GM04504 (cell line): ENCODE measurements at places on chromosomes 6 and 20.

- DNase-seq, result no peak
These were observed 6.9 kb upstream of the POM121L2 start for GRCh38 chr6:27318973-27319372.

DNA sequence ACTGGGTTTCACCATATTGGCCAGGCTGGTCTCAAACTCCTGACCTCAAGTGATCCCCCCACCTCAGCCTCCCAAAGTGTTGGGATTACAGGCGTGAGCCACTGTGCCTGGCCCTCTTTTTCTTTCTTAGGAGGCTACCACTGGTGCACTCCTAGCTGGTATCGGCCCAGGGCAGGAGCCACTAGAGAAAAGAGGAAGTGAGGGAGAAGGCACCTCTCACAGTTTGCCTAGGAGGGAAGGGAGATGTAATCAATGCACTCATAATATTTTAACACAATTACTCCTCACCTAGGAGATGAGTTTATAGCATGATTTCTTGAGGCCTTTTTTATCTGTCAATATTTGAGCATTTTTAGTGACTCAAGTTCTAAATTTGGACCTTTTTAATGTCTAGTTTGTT, 189.0 kb upstream of the SOX4 start:
- no peak for DNase-seq

DNA sequence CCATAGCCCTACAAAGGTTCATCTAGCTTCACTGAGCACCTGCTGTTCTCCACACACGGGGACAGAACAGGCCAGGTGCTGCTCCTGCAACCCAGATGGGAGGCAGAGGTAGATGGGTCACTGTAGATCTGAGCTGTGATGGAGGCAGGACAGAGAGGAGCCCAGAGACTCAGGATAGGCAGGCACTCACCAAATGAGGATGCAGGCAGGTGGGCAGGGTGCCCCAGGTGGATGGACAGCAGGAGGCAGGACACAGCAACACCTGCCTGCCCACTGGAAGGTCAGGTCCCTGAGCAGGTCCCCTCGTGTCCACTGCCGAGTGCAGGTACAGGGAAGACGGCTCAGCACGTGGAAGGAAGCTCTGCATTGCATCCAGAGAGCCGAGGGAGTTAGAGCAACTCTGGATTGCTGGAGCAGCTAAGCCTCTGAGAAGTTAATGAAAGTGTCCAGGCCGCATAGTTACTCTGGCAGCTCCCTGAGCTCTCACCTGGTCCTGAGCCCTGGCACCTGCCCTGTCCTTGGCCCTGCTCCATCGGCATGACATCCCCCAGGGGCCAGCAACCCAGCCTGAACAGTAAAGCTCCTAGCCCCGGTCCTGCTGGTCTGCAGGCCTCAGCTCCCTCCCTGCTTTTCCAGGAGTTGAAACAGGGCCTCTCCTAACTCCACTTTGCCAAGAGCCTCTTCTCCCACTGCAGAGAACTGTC, 4.9 kb upstream of the YTHDF1 start:
- no peak for DNase-seq

GRCh38 chr6:164911873-164912580, 397.4 kb downstream of the C6orf118 start:
- DNase-seq, result no peak

DNA sequence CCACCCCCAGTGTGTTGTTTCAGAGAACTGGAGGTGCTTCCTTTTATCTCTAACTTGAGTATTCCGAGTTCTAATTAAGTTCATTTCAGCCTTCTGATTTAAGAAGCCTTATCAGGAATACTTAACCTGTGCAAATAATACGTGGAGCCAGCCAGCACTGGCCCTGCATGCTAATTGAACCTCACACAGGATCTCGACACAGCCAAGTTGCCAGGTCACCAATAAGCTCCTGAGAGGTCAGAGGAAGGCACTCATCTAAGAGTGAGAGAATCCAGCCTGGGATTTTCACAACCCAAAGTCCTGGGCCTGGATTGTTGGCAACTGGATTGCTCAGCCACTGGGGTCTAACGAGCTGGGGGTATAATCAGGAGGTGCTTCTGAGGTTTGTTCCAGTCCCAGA, 157.7 kb upstream of the LRFN2 start:
- no peak for DNase-seq

DNA sequence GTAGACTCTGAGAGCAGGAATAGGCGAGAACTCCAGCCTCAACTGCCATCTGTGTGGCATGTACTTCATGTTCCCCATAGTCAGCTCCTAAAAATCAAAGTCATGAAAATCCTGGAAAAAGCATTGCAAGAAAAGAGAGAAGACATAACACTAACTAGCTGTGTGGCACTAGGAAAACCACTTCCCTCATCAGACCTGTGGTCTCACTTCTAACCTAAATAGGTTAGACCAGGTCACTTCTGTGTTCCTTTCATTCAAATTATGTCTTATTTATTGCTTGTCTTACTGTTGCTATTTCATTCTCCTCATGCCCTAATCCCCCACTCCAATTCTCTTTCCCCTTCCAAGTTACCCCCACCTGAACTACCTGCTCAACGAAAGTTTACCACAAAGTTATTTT, 70.2 kb downstream of the TNFRSF21 start:
- no peak for DNase-seq

DNA sequence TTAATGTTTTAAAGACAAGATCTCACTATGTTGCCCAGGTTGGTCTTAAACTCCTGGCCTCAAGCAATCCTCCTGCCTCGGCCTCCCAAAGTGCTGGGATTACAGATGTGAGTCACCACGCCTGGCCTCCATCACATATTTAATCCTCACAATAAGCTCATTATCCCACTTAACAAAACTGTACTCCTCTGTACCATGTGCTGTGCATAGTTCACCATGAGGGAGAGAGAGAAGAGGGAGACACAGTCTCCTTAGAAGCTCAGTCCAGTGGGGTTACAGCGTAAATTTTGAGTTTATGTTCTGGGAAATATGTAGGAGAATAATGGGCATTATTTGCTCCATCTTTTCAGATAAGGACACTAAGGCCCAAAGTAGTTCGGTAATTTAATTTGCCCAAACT, 7.9 kb upstream of the CPNE5 start:
- DNase-seq, result no peak

DNA sequence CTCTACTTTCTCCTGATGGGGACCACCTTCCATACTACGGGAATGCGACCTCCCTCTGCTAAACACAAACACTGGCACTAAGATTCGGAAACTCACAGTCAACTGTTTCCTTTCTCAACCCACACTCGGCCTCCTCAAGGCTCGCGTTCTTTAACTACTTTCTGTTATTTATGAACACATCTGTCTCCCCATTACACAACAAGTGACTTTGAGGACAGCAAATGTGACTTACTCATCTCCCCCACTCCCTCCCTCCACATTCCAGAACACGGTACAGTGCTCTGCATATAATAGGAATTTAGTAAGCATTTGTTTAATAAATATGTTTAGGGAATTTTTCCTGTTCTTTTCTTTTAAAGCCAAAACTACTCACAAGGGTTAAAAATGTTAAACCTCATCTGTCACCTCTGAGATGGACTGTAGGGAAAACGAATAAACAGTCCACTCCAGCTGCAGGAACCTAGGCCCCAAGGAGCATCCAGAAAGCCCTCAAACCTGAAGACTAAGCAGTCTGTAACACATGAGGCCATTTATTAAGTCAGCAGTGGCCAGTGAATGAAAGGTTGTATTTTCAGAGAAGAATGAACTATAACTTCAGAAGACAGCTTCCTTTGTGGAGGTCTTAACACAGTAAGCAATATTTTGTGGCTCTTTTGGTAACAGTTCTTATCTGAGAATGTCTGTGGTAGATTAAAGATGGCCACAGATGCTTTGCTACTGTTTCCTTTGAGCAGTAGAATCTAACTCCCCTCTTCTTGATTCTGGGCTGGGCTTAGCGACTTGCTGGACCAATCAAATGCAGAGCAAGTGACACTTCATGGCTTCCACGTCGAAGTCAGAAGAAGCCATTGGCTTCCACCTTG, 209.6 kb upstream of the DTNBP1 start:
- DNase-seq, result no peak

- no peak for DNase-seq
These were observed 19.9 kb downstream of the PSMG4 start for GRCh38 chr6:3278691-3279090.

- DNase-seq, result no peak
These were observed 42.0 kb downstream of the VTA1 start for GRCh38 chr6:142189057-142189456.
